ENCODE measurements at places on chromosomes 5 and 9.

DNA sequence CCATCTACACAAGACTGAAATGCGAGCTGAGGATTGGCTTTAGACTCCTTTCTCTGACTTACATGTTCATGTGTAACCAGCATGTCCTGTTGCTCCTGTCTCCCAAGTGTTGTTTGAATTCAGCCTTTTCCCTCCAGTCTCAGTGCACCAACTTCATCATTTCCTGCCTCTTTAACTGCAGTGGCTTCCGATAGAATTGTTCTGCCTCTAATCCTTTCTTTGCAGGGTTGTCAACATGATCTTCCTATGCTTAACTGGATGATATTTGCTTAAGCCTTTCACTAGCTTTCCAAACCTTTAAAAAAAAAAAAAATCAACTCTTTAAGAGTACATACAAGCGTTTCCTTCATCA, 6.7 kb upstream of the FYB1 start:
- DNase-seq = no peak

DNA sequence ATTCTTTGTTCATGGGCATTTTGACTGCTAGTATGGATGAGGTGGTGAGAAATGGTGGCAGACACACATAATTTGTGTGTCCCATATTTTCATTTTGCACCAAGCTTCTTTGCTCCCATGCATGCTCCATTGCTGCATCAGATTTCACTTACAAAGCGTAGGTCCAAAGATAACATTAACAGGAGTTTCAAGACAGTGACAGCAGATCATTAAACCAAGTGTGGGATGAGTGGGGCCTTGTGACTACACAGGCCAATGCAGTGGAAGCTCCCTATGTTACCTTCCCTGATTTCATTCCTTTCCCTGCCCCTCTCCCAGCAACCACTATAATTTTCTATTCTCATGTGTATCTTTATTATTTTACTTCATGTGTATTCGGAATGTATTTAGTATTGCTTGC, 142.0 kb downstream of the AOPEP start:
- DNase-seq = no peak

DNA sequence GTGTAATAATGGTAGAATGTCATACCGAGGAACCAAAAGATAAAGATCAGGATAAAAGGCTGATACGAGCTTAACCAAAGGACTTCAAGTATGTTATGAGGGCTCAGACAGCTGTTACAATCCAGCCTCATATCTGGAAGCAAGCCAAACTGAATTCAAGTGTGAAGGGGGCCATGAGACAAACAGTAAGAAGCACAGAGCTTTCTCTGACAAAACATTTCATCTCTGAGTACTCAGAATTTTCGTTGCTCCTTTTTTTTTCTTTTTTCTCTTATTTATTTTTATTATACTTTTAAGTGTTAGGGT, 52.9 kb upstream of the CD180 start:
- DNase-seq = peak; percentile 9

DNA sequence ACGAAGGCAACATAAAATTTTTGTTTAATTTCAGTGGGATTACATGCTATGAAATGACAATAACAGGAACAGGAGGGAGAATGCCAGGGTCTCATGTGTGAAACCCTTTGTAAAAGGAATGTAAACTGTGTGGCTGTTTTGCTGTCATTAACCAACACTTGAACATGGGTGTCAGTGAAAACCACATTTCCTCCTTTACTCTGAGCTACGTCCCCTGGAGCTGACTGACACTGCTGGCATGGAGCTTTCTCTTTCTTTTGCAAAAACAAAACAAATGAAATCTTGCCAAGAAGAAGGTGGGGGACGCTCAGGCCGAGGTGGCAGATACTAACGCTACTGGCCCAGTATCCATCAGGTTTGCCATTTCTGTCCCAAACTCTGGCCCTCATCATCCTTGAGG, 121.4 kb downstream of the DMRT2 start:
- no peak for DNase-seq

- DNase-seq = no peak
Observed at GRCh38 chr9:113471143-113471542, 7.6 kb downstream of the RGS3 start.

DNA sequence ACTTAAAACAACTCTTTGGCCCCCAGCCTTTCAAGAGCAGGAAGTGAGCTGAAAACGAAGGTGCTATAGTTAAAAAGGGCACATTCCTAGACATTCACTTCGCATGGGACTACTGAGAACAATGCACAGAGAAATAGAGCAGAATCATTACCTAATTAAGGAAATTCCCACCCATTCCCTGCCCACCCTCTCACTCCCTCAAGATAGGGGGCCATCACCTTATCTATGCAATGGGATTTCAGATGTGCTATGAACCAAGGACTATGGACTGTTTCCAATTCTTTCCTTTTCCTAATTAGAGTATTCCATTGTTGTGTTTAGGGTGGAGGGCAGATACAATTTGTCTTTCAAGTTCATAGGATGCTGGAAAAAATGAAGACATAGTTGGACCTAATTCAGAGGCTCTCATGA, 476.8 kb downstream of the CETN3 start:
- no peak for DNase-seq

- DNase-seq = no peak
Observed at GRCh38 chr5:31847354-31847753, 208.4 kb downstream of the PDZD2 start.

DNA sequence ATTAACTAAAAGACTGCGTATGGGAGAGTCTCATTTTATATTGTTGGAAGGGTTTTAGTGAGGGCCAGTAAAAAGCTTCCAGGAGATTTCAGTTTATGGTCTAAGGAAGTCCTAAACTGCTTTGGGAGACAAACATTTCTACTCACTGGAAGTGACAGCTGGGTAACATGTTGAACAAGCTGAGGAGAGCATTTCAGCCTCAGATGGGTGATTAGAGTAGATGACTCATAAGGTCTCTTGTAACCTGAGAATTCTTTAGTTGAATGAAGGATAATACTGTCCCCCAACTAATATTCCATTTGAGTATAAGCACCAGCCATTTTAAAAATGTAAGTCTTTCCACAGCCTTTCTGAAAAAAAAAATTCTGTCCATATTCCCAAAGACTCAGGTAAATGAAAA, 218.0 kb upstream of the C9orf72 start:
- DNase-seq = no peak

GRCh38 chr9:91844701-91845291, 105.2 kb downstream of the ROR2 start:
- no peak for DNase-seq

GRCh38 chr5:16992006-16992405, 55.9 kb upstream of the MYO10 start:
- no peak for DNase-seq

DNA sequence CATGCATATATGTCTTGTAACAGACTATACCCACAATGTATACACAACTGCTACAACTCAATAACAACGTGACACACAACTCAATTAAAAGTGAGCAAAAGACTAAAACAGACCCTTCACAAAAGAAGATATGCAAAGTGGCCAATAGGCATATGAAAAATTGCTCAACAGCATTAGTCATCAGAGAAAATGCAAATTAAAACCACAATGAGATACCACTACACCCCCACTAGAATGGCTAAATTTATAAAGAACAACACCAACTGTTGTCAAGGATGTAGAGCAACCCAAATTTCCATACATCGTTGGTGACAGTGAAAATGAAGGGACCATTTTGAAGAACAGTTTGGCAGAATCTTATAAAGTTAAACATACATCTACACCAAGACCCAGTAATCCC, 38.9 kb downstream of the GABRB2 start:
- DNase-seq = no peak
